ENCODE measurements at places on chromosomes 7 and 10.

- no peak for DNase-seq
These were observed 1591.4 kb downstream of the REEP3 start for GRCh38 chr10:65112573-65112972.

- no peak for DNase-seq
These were observed 103.9 kb upstream of the THSD7A start for GRCh38 chr7:11935905-11936304.

- no peak for DNase-seq
These were observed 43.1 kb downstream of the SYPL1 start for GRCh38 chr7:106068986-106069385.

DNA sequence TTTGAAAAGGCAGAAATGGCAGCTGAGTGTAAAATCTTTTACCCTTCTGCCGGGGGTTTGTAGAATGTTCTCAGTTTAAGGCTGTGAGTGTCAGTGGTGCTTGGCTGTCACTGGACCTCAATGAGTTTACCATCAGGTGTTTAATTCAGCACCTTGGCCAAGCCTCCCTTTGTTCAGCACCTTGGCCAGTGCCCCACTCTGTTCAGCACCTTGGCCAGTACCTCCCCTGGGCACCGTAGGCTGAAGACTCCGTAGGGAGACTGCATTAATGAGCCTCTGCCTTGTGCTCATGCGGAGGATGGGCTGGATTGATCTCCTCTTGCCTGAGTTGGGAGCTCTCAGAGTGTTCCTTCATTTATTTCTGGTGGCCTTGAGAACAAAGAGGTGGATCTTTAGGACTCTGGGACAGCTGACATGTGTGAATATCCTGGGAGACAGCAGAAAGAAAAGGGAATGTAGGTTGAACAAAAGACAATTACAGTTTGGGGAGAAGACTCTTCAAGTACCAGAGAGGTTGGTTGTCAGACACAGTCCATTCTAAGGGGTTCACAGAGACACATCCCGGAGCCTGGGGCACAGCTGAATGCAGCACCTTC lies 1.6 kb downstream of the FAM24A start:
- DNase-seq: no peak

DNA sequence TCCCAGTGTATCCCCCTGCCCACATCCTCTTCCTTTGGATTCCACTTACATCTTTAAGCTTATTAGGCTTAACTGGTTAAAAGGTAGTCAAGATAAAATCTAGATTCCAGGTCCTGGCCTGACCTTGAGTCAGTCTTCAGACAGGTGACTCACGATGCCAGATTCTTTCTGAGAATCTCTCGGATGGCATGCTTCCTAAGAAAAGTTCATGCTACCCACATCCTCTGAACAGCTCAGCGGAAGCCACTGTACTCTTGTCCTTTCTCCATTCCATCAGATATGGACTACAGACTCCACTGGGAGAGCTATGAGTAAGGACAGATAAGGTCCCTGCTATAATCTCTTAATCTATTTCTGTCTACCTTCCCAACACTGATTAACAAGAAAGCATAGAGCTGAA lies 43.4 kb downstream of the DNMBP start:
- no peak for DNase-seq

DNA sequence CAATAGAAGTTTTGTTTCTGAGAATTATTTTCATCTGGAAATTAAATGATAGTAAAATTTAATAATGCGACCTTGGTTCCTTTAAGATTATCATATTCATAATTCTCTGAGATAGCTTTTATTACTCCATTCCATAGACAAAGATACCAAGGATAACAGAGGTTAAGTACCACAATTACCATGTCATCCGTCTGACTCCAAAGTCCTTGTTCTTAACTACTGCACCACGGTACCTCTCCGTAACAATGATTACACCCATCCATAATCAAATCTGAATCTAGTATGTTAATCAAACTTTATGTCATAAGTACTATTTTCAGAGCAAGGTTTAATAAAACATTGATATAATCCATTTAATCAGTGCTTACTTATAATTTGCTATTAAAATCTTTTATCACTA lies 8.4 kb downstream of the ZDHHC6 start:
- DNase-seq: no peak

GRCh38 chr7:158576050-158576762 lies 11.4 kb downstream of the PTPRN2 start:
- DNase-seq: no peak

DNA sequence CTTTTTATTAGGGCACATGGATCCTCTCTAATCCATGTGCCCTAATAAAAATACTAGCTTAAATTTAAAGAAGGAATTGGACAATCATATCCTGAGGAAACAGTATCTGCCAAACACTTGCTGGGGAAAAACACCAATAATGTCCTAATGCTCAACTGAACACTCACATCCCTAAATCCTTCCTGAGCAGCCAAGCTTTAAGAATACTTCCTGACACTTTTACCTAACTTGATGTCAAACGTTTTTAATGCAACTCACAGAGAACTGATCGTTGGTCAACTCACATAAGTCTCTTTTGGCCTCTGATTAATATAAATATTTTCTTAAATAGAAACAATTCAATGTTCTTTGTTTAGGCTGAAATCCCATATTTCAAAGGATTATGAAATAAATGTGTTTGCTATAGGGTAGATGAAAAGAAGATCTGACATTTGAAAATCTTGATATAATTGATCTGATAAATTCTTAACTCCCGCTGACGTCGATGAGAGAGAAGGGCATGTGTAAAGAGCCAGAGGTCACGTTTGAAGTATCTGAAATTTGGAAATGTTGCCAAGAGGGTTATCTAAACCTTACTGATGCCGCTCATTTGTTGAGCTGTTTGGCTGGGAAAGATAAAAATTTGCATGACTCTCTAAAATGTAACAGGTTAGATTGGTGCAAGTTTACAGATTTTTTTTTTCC lies 122.8 kb upstream of the RHOBTB1 start:
- no peak for DNase-seq

- DNase-seq: no peak
These were observed 32.7 kb upstream of the ZNF438 start for GRCh38 chr10:31064348-31064747.

DNA sequence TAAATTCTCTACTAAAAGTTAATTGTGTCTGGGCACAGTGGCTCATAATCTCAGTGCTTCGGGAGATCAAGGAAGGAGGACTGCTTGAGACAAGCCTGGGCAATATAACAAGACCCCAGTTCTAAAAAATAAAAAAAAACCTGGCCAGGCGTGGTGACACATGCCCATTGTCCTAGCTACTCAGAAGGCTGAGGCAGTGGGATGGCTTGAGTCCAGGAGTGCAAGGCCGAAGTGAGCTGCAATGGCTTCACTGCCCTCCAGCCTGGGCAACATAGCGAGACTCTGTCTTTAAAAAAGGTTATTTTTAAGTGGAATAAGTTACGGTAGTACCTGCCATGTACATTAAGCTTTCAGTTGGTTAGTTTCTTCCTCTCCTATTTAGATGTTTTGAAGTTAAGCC lies 28.9 kb downstream of the CDK14 start:
- no peak for DNase-seq

- no peak for DNase-seq
These were observed 296.4 kb upstream of the MKLN1 start for GRCh38 chr7:131031099-131031868.

DNA sequence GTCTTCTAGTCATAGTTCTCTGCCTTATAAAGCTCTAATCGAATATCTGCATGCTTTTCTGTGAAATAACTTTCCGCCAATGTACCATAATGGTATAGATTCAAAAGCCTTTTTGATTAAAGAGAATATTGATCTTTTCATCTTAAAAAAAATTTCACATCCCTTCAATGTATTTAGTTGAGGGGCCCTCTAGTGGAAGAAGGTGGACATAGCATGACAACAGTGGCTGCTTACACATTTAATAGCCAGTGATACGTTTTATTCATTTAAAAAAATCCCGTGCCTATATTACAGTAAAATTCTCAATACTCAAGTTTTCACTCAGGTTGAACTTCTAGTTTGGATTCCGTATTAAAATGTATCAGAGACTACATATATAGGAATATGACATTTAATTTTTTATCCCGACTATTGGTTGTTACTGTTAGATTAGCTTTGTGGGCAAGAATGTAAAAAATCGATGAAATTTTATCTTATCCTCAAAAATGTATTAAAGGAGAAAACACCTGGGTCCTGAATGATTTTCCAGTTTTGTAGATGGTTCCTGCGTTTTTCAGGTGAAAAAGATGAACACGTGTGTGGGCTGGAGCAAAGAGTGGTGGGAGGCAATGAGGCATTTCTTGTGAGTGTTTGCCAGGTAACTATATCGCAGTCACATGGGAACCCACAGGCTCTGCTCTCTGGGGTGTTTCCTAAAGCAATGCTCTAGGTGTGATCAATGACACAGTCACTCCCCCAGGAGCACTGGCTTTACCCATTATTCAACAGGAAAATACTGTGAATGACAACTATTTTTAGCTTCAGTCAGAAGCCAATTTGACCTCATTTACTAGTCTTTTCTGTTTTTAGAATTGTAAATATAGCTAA lies 24.1 kb upstream of the PNLIP start:
- DNase-seq: no peak

DNA sequence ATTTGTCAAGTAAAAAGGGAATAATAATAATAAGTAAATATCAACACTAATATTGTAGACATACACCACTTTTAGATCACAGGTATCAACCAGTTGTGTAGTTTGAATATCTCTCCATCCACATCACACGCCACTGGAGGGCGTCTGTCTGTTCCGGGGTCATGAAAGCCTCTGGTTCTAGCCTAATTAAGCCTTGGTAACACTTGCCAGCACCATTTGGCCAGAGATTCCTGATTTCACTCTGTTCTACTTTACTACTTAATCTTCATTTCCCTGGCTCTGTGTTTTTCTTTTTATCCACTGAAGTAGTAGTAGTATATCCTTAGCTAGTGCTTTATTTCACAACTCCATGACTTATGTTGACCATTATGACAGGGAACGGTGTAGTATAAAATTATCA lies 285.6 kb upstream of the POM121L12 start:
- DNase-seq: no peak

DNA sequence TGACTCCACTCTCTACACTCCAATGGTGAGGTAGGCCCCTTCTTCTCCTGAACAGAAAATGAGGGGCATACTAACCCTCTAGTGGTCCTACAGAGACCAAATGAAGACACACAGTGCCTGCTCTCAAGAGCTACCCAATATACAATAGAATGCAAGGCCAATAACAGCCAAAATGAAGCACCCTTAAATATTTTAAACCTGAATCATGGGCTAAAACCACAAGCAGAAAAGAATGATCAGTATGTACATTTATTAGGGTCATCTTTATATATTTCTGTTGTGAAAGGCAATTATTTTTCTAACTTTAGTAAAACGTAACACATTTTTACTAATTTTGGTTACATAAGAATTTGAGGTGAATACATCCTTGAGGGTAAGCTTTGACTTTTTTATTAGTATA lies 49.9 kb upstream of the COL1A2 start:
- no peak for DNase-seq

DNA sequence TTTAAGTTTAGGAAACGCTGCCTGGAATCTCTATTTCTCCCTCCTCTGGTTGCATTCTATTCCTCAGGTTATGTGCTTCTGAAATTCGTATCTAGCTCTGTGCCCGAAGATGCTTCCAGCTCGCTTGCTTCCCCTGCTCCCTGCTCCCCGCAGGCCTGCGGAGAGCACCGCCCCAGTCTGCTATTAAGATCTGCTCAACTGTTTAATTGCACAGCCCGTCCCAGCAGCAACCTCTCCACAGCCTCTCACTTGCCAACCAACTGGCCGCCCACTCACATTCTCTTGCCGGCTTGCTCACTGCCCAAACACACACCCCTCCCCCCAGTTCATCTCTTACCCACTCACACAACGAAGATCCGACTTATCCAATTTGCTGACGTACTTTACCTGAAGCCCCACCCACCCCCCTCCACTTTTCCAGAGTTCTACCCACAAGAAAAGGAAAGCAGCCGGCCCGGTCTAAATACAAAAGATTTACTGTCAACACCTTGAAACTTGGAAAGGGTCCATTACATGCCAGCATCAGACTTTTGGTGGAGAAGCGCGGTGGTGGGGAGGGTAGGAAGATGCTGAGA lies 167.3 kb upstream of the KLF14 start:
- no peak for DNase-seq

DNA sequence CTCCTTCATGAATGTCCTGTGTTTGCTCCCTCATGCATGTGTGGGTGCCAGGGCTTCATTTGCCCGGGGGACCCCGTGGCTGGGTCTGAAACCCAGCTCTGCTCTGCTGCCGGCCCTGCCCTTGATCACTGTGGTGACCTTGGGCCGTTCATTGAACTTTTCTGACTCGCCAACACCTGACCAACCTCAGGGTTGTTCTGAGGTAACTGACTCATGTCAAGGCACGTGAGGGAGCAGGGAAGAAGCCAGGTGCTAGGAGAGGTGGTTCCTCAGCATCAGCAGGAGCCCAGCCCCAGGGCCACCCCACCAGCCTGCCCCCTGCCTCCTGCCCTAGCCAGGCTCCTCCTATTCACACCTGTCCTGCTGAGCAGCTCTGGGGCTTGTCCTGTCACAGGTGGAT lies 47.9 kb downstream of the TBATA start:
- DNase-seq: no peak

- no peak for DNase-seq
These were observed 348.8 kb downstream of the SUGCT start for GRCh38 chr7:40483630-40484029.

- DNase-seq: peak; percentile 61
These were observed 7.2 kb upstream of the PGAM2 start for GRCh38 chr7:44072364-44073231.

DNA sequence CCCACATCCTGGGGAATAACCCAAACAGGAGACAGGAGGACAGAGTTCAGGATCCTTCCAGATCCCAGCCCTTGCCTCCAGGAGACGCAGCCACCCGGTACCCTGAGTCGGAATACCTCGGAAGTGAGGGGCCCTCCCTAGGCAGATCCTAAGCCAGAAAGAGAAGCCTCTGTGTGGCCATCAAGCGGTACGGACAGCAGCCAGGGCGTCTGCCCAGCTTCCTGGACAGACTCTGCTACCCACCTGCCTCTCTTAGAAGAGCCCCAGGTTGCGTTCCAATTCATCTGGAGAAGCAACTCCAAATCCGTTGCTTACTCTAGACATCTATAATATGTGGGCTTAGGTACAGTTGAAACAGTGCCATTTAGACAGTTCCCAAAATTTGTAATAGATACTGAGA lies 220.2 kb upstream of the SH2B2 start:
- no peak for DNase-seq

DNA sequence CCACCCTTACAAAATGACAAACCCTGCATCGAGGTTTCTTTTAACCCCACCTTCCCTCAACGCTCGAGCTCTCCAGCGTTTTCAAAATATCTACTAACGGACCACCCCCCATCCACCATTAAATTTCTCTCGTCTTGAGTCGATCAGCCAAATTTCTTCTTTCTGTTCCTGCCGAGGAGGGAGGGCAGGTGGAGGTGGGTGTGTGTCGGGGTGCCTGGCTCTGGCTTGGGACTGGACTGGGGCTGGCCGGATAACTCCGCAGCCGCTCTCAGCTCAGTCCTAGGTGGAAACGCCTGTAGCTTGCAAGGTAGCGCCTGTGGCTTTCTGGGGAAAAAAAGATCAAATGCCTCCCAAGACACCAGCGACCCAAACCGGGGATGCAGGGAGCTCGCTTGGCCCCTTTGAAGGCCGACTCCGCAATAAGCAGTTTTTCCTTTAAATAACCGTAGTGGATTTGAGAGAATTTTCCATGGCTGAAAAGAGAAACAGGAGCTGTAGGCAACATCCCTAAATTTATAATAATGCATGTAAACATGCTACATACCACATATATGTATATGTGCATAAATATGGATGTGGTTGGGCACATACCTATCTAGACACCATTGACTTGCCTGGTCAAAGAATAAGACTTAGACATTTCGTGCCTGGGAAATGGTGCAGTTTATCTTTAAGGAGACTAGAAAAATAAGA lies 1.9 kb upstream of the TMEM178B start:
- DNase-seq: no peak

- DNase-seq: no peak
These were observed 9.6 kb upstream of the TACR2 start for GRCh38 chr10:69426376-69426727.
